ENCODE measurements at places on chromosomes 12 and 14. TPM values are rescaled to one million over a fixed set of nuclear protein-coding genes. Genes with fewer than 3 reads are reported as not detected.

- no peak for DNase-seq
Observed at GRCh38 chr12:17206553-17206952, 600.6 kb upstream of the LMO3 start.

DNA sequence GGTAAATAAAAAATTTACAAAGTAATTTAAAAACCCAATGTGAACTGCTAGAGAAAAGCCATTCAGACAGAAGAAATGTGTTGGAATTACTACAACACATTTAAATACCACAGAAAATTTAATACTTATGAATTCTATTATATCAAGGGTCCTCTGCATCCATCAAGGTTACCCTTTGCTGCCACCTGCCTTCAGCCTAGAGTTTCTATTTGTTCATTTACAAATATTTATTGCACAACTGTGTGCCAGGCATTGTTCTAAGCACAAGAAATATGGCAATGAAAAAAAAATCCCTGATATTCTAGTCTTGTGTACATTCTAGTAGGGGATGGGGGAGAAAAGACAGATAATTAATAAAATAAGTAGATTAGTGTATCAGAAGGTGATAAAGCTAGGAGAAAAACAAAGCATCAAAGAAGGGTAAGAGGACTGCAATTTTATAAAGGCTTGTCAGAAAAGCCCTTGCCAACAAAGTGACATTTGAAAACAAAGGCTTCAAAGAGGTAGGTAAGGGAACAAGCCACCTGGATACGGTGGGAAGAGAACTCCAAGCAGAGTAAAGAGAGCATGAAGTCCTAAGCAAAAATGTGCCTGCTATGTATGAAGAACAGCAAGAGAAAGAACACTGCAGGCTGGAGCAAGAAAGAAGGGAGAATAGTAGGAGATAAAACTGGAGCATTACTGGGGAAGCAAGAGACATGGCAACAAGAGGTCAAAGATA, 59.1 kb upstream of the SLC6A13 start:
- DNase-seq: no peak

DNA sequence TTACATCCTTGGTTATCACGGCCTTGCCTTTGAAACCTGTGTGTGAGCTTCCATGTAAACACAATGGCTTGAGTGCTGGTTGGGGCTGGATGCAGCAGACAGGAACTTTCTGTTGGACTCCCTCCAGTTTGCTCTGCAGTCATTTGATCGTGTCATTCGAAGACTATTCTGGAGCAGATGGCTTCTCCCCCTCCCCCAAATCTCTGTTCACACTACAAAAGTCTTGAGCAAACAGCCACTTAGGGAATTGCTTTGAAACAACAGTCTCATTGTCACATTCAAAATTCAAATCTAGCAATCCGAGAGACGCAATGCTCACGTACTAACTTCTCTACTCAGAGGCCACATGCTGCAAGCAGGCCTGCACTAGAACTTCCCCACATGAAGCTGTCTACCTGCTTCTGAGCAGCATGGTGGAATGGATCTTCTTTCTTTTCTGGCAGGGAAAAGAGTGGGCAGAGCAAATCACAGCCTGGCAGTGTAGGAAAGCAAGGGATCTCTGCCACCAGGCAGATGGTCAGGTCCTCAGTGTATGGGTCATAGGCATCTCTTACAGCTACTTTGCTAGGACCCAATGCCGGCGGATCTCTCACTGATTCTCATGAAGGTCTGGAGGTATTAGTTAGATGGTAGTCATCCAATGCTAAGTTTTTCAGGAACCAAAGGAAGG, 214.2 kb downstream of the PPM1H start:
- DNase-seq: no peak

The TRIM9 gene
- polyA plus RNA-seq: 0.04 TPM

DNA sequence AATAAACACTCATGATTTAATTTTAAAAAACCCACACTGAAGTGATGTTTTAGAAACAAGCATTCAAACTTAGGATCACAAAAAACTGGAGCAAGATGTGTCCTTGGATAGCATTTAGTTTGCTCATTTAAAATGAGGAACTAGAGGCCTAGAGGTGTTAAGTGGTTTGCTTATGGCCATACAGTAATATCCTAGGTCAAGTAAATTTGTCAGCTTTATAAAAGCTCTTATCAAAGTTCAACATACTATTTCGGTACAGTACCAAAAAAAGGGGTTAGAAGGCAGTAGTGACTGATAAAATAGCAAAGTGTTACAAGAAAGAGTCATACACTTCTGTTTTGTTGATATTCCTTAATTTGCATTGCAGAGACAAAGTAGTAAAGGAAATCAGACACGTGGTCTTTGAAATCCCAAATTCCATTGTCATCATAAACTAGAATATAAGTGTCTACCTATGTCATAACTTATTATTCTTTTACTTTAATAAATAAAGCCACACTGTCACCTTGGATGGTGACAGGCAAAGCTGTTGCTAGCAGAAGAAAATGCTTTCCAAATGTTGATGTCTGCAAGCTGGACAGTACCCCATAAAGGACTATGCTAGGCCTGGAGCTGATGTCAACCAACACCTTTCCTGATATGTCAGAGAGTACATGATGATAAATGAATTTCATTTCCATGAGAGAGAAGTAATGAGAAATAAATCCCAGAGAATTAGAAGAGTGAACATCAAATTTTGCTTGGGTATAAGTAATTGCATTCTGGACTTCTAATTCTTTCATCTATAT, 17.6 kb upstream of the SRP54 start:
- DNase-seq: no peak

DNA sequence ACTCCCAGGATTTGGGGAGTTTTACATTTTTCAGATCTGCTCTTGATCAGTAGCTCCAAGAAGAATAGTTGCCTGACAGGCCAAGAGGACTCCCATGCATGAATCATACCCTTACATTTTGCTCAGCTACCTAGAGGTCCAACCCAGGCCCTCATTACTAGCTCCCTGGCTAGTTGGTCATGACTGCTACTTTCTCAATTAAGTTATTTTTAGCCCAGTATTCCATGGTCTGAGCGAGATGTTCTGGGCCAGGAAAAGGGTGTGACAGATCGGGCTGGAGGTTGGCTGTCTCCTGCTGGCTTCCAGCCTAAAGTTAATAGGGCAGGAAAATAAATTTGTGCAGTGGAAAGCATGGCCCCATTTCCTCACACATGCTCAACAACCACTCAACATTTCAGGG, 379.2 kb downstream of the GRIN2B start:
- DNase-seq: no peak

The KRT73 gene
- not detected for polyA plus RNA-seq

DNA sequence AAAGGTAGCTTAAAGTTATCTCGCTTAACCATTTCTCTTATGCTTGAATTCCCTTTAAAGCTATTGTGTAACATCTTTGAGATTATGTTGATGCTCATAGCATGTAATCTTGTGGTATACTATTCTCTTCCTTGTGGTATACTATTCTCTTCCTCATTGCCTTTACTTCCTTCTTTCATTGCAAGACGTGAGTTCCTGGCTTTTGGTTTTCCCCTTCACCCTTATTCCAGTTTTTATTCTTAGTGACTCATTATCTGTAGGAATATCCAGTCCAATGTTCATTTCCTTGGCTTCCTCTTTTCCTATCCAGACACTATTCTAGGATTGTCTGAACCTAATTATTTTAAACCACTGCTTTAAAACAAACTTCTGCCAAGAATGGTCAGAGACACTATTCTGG, 564.0 kb downstream of the CCER1 start:
- no peak for DNase-seq

- no peak for DNase-seq
Observed at GRCh38 chr14:30874999-30875787, 834 bp downstream of the COCH start.

The PPP1R1A gene
- polyA plus RNA-seq: not detected

DNA sequence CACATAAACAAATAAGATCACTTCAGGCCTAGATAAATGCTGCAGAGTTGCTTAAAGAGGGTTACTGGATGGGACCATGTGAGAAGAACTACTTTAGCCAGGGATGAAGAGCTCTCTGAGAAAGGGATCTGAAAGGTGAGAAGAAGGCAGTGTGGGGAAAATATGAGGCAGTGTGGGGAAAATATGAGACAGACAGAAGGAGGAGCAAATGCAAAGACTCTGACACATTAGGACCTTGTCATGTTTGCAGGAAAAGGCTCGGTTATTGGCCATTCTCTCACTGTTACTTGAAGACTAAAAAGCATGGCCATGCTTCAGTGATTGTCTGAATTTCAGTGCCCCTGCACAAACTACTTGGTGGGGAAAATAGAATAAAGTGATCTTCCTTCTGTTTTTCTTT, 22.7 kb upstream of the TRIM9 start:
- DNase-seq: no peak

The TDRD9 gene
- 0.10 TPM for polyA plus RNA-seq

DNA sequence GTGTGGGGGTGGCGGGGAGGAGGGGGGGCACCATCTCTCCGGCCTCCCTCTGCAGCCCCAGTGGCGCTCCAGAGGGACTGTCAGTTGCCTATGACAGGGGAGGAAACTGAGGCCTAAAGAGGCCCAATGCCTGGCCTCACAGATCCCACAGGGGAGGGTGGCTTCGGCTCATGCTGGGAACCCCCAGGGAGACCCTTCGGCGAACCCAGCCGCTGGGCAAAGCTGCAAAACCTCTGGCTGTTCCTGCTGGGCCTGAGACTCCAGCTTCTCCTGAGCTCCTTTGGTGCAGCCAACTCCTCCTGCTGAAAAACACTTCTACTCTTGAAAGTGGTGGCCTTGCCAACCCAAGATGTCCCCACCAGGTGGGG, 170.1 kb upstream of the RTL1 start:
- DNase-seq: no peak

DNA sequence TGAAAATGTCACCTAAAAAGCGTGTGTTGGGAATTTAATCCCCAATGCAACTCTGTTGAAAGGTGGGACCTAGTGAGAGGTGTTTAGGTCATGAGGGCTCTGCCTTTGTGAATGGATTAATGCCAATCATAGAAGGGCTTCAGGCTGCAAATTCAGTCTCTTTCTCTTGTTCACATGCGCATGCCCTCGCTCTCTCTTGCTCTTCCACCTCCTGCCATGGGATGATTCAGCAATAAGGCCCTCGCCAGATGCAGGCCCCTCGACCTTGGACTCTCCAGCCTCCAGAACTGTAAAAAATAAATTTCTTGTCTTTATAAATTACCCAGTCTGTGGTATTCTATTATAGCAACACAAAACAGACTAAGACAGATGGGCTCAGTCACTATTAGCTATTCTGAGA, 55.4 kb downstream of the PLXNC1 start:
- no peak for DNase-seq

The TSHR gene
- not detected for polyA plus RNA-seq

- no peak for DNase-seq
Observed at GRCh38 chr12:26520869-26521268, 312.1 kb downstream of the ITPR2 start.

The PKP2 gene
- polyA plus RNA-seq: 55.5 TPM

DNA sequence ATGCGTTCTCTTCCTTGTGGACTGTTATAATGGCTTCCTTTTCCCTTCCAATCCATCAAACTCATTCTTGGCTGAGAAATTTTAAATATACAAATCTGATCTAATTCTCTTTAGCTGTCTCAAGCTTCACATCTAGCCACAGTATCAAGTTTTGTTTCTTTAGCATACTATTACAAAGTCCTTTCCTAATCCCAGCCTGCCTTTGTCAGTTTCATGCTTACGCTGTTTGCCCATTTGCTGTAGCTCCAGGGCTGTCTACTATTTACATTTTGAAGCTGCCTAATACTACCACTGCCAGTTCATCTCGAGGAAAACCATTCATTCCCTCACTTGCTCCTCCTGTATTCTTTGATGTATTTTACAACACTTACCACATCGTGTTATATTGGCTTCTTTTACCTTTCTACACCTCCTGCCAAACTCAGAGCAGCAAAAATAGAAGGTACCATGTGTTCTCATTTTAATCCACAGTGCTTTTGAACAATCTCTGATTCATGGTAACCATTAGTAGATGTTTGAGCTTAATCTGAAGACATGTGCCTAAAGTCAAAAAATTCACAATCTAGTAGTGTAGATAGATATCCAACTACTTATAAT, 42.9 kb downstream of the ARID4A start:
- DNase-seq: no peak

- no peak for DNase-seq
Observed at GRCh38 chr14:41642789-41643188, 36.1 kb downstream of the LRFN5 start.

DNA sequence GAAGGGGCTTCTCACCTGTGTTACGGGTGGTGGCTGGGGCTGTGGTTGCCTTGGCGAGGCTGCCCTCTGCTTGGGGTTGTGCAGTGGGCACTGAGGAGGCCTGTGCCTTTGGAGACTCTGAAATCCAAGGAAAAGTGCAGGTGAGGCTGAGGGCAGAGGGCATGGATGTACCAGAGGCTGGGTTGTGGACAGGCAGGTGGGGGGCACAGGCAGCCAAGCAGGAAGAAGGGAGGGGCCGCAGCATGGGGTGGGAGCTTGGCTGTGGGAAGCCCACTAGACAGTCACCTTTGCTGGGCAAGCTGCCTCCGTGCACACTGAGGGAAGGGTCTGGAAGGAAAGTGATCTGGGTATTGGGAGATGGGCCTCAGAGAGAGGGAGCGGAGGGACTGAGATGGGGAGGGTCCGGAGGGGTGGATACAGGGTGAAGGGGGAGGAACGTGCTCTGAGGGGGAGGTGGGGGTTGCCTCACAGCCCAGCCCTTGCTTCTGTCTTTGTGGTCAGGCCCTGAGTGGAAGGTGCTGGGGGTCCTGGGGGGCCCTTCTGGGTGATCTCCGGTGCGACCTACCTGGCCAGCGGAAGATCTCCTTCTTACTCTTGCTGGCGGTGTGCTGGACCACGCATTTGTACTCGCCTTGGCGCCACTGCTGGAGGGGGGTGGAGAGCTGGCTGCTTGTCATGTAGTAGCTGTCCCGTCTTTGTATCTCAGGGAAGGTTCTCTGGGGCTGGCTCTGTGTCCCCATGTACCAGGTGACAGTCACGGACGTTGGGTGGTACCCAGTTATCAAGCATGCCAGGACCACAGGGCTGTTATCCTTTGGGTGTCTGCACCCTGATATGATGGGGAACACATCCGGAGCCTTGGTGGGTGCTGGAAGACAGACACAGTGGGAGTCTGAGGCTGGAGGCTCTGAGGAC, 318.7 kb downstream of the TMEM121 start:
- no peak for DNase-seq

DNA sequence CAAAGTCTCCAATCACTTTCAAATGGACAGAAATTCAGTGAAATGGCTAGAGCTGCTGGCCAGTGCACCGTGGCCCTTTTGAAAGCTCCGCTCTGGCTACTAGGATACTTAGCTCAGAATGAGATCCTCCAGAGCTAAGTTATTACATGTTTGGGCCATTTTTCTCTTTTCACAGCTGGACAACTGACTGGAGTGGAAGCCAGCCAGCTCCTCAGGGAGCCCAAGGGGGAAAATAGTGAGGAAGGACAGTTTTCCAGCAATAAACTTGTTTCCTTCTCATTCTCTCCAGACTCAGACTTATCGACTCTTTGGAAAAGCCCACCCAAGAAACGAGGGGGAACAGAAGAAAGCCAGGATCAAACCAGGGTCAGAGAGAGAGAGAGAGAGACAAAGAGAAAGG, 266.0 kb downstream of the KSR2 start:
- no peak for DNase-seq

The A2M gene
- 0.20 TPM for polyA plus RNA-seq

GRCh38 chr14:81211844-81212243, 8.9 kb downstream of the GTF2A1 start:
- DNase-seq: no peak

The TOMM20L gene
- not detected for polyA plus RNA-seq

GRCh38 chr12:113106361-113106760, 29.2 kb downstream of the RASAL1 start:
- no peak for DNase-seq

The MAP1LC3B2 gene
- 4.3 TPM for polyA plus RNA-seq
